HTR-8/SVneo (cell line): ENCODE measurements at places on chromosomes 3 and 15.
A peak's percentile ranks its signal among the peaks of the same experiment; 100 is the strongest.

DNA sequence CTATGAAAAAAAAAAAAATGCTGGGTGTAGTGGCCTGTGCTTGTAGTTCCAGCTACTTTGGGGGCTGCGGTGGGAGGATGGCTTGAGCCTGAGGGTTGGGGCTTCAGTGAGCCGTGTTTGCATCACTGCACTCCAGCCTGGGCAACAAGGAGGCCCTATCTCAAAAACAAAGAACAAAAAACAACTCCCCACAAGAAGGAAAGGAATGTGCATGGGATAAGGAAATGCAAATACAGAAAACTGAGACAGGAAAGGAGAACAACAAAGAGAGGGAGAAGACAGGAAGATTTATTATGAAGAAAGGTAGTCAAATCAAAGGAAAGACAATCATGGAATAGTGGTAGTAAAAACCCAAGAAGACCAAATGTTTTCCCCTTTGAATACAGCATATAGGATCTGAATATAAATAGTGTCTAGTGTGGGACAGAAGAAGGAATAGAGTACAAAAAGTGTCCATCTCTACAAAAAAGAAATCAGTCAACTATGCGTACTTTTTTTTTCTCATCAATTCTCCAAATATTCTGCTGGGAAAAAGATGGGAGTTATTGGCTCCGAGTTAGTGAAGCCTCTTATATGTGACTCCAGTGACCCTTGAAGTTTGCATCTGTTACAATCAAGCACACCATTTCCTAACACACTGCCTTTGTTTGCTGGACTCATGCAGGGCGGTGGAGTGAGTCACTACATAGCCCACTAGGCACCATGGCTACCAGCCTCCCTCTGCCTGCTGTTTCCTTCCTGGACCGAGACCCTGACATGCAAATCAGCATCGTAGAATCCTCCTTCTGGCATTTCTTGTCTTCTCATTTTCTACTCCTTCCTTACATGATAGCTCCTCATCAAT lies 101.2 kb upstream of the PTX3 start:
- peak; percentile 47 for DNase-seq

- DNase-seq, result no peak
These were observed 21.0 kb upstream of the TICRR start for GRCh38 chr15:89554247-89554646.

GRCh38 chr3:17394541-17395155 lies 347.8 kb downstream of the TBC1D5 start:
- no peak for DNase-seq

DNA sequence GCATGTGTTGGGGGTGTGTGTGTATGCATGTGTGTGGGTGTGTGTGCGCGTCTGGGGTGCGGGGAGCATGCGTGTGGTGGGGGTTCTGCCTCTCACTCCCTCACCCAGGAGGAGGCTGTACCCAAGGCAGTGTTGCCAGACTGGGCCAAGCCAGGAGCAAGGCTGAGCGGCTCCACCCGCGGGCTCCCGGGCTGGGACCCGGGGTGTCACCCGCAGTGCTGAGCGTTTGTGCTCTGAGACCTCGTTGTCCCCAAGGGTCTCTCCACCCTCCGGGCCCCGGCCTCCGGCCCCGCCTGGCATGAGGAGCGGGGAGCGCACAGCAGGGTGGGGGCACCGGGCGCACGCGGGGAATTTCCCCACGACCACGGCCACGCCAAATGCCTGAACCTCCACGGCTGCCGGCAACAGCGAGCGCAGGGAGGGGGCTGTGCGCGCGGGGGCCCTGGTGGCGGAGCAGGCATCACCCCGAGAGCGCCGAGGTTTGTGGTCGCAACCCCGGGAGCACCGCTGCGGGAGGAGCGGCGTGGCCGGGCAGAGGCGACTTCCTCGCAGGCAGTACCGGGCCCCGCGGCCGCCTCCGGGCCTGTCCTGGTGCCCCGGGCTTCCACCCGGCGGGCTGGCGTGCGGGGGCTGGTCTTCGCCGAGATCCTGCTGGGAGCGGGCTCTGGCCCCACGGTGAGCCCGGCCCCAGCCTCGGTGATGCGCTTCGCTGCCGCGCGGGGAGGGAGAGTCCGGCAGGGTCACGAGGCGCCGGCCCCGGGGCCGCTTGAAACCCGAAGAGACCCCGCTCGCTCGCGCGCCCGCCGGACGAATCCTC lies 7.4 kb upstream of the OCA2 start:
- no peak for DNase-seq

- DNase-seq, result no peak
These were observed 32.1 kb upstream of the AP4E1 start for GRCh38 chr15:50876260-50876988.

DNA sequence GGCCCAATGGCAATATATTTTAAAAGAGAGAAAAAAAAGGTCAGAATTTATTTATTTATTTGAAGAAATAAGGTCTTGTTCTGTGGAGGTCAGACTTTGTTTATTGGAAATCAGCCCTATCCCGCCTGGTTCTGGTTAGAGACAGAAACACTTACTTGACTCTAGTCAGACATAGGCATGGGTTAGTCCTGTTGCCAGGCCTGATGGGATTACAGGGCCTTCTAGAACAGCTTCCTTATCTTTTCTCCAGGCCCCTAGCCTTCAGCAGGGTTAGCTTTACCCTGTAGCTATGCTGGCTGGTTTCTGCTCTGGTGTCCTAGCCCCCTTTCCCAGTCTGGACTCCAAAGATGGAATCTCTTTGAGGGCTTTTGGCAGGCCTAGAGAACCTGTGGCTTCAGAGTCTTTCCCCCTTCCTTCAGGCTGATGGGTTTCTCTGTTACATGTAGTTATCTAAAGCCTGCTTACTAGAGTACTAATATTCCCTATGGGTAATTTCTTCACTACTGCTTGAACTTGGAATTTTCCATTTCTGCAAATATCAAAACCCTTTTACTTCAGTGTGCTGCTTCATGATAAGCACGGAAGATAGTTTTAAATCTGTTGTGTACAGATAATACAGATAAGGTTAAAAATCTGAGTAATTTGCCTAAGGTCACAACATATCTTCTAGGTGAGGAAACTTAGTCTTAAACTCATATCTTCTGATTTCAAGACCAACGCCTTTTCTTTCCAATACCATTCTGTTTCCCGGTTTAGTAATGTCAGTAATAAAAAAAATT lies 10.6 kb downstream of the IREB2 start:
- DNase-seq, result no peak

DNA sequence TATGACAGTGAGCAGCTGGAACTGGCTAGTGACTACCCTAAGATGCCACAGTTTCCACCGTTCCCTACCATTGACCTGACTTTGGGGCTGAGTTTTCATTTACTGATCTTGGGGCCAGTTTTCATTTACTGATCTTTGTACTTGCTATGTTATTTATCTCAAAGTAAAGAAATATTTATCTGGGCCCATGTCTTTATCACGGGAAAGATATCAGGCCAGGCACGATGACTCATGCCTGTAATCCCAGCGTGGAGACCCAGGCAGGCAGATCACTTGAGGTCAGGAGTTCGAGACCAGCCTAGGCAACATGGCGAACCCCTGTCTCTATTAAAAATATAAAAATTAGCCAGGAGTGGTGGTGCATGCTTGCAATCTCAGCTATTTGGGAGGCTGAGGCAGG lies 83.5 kb downstream of the EOMES start:
- DNase-seq, result no peak

GRCh38 chr3:49967291-49967690 lies 27.3 kb downstream of the RBM6 start:
- no peak for DNase-seq

DNA sequence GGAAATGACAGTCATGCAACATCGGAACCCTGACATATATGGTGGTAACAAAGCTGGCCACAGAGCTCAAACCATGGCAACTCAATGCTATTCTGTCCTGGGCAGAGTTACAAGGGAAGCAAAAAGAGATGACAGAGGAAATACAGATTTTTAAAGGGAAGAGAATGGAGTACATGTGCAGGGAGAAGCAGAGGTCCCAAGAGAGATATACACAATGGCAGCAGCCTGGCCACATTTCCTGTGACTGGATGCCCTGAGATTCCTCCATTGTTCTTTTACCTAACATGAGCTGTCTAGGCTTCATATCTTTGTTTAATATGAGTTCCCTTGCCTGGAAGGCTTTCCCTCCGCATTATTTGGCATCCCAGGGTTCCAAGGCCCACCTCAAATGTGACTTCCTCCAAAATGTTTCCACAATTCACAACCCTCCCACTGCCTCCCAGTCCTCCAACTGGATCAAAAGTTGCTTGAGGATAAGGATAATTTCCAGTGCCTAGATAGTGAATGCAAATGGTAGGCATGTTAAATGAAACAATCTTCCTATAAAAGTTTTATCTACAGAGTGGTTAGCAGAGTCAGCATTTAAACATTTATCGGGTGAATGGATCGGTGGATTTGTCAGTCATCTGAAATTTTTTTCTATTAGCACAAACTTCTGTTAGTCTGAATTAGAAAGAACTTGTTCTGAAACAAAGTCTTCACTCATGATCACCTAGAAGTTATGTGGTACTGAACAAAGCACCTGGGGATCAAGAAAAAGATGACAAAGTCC lies 86.2 kb downstream of the DHX30 start:
- no peak for DNase-seq

- DNase-seq, result no peak
These were observed 397.0 kb upstream of the WNT5A start for GRCh38 chr3:55884066-55884465.
